ENCODE measurements at places on chromosomes 3 and 15.

DNA sequence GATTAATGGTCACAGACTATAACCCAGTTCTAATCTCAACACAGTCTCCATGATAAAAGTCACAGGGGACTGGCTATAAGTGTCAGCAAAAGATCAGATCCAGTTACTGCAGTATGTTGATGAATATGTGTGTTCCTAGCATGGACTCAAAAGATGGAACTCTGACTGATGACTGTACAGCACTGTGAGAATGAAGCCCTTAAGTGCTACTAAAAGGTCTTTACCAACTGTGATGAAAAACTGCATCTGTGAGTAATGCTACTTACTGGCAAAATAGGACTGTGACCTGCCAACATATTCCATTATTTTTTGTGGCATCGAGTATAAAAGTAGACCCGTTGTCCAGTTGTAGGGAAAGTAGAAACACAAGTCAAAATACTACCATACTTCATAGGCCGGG lies 284.2 kb downstream of the ROBO2 start:
- no peak for DNase-seq

GRCh38 chr3:148289159-148289558 lies 408.5 kb upstream of the AGTR1 start:
- DNase-seq = no peak

- DNase-seq = no peak
Measured at GRCh38 chr15:64843991-64844390, 2.3 kb downstream of the PLEKHO2 start.

GRCh38 chr15:48318131-48318530 lies 13.1 kb upstream of the DUT start:
- no peak for DNase-seq

- no peak for DNase-seq
Measured at GRCh38 chr3:180294282-180295027, 257.7 kb upstream of the PEX5L start.

- no peak for DNase-seq
Measured at GRCh38 chr3:150035301-150035779, 64.6 kb upstream of the PFN2 start.

Data from stimulated activated CD4-positive, alpha-beta T cell treated with anti-CD3 and anti-CD28 coated beads, Interleukin-1b, Interleukin-23, amount 100 ng/mL, for 1 hour (primary cell).